A549 treated with DMSO at 1 μM for 4 hours (cell line): ENCODE measurements at places on chromosomes 13 and 19. TPM values are rescaled to one million over a fixed set of nuclear protein-coding genes. Genes with fewer than 3 reads are reported as not detected.

The IFNL1 gene
- total RNA-seq, result 0.15 to 0.28 TPM (median 0.27 TPM) in 3 of 5 replicates, not detected in the others

The CYP2F1 gene
- total RNA-seq, result not detected in 5 replicates

The CACNA1A gene
- 0.09 to 0.31 TPM (median 0.18 TPM) in 5 replicates for total RNA-seq

The WDR88 gene
- 0.09 to 0.23 TPM (median 0.16 TPM) in 3 of 5 replicates, not detected in the others for total RNA-seq

The FCAR gene
- total RNA-seq, result not detected in 5 replicates

The ZNF177 gene
- 0.38 to 0.53 TPM (median 0.43 TPM) in 5 replicates for total RNA-seq

The ZNF320 gene
- not detected in 5 replicates for total RNA-seq

The KLK8 gene
- total RNA-seq, result not detected in 5 replicates

The C19orf67 gene
- not detected in 5 replicates for total RNA-seq

The PLIN4 gene
- 0.21 to 0.30 TPM (median 0.24 TPM) in 5 replicates for total RNA-seq
